Cerebellar cortex (tissue), 1 donor: ENCODE measurements at places on chromosomes 2 and 18.

GRCh38 chr2:69686813-69687212 lies 43.3 kb upstream of the AAK1 start:
- DNase-seq, result no peak

GRCh38 chr2:165539985-165540384 lies 70.5 kb downstream of the CSRNP3 start:
- DNase-seq, result no peak

GRCh38 chr18:62370366-62370765 lies 45.3 kb downstream of the TNFRSF11A start:
- no peak for DNase-seq

DNA sequence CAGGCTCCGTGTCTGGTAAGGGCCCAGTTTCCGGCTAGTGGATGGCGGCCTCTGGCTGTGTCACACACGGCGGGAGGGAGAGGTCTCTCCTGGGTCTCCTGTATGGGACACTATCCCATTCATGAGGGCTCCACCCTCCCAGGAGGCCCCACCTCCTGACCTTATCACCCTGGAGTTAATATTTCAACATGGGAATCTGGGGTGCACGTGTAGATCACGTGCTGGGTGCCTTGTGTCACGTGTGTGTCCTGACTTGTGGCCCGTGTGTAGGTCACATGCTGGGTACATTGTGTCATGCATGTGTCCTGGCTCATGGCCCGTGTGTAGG lies 9.9 kb downstream of the NEU4 start:
- no peak for DNase-seq

GRCh38 chr2:237889016-237889415 lies 29.6 kb downstream of the RAMP1 start:
- DNase-seq, result no peak

DNA sequence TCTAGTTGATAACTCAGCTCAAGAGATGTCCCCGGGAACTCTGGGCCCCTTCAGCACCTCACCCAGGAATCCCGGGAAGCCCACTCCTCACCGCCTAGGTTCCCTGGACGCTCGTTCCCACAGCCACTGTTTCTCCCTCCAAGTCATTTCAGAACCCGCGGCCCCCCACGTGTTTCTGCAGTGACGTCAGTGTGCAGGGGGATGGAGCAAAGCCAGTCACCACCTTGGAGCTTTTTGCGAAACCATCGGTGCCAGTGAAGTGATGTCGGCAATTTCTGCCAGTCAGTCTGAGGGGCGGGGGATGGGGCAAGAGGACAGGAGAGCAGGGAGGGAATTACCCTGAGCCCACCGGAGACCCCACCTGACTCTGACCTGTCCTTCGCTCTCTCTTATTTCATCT lies 119.2 kb downstream of the SNTG2 start:
- no peak for DNase-seq

DNA sequence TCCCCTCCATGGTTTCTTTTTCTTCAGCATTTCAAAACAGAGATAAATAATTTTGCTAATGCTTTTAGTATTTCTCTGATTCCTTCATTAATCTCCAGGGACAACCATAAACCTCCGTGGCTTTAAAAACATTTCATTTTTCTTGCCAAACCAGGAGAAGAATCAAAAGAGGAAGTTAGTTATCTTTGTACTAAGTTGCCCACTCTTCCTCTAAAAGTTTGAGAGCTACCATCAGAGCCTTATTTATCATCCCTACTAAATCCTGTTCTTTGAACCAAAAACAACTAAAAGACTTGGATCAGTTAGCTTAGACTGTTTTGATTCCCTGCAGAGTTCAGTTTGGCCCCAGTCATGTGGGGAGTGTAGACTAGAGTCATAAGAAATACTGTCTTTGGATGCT lies 208.4 kb downstream of the SETBP1 start:
- DNase-seq, result no peak

GRCh38 chr2:46796843-46797625 lies 118.6 kb downstream of the MCFD2 start:
- DNase-seq, result no peak

- DNase-seq, result no peak
Observed at GRCh38 chr2:209526561-209526960, 102.7 kb downstream of the MAP2 start.

GRCh38 chr2:20567159-20567925 lies 83.6 kb downstream of the HS1BP3 start:
- no peak for DNase-seq

GRCh38 chr2:173323371-173323770 lies 31.3 kb upstream of the CDCA7 start:
- no peak for DNase-seq

GRCh38 chr2:112216167-112216566 lies 38.7 kb downstream of the ZC3H8 start:
- DNase-seq, result peak; percentile 42

GRCh38 chr2:101751875-101752619 lies 54.5 kb downstream of the MAP4K4 start:
- DNase-seq, result no peak

DNA sequence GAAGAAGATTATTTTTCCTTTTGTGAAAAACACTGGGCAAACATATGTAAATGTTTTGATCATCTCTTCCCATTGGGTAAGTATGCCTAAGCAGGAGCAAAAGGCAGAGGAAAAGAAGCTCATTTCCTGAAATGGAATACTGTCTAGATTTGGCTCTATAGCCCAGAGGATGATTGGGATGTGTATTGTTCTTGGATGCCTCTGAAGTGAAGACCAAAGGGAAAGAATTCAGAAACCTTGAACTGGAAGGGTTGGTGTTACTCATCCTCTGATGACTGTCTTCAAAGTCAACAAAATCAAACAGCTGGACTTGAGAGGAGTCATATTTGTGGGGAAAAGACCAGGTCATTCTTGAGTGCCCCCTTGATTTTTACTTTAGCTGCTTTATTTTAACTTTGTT lies 112.6 kb upstream of the NT5C1B start:
- no peak for DNase-seq

DNA sequence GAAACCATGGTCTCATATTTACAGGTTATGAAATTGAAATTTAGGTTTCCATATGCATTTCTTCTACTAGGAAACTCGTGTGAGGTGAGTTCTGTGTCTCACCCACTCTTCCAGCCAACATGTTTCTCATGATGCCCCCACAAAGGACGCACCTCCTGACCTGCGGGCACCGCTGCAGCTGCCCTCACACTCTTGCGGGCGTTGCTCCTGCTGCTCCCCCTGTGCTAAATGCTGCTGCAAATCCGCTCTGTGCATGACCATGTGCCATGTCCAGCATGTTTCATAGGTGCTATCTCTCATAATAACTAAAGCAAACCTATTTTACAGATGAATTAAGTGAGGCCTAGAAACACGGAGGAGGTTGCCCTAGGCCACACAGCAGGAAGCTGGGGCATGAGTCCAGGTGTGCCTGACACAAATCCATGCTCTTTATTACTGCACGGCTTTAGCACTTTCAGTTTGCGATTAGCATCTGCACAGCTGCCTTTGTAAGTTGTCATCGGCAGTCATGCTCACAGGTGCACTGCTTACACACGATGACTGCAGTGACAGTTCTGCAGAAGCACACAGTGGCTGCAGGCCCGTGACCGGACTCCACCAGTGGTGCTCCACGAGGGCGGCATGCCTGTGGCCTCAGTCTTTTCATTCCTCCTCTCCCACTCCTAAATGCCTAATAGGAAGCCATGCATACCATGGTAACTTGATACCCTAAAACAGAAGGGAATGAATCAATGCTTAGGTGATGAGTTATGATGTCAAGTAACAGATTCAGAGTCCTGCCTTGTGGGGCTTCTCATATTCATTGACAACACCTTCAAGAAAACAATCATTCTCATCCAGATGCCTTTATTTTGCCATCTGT lies 14.9 kb upstream of the GALR1 start:
- DNase-seq, result no peak

DNA sequence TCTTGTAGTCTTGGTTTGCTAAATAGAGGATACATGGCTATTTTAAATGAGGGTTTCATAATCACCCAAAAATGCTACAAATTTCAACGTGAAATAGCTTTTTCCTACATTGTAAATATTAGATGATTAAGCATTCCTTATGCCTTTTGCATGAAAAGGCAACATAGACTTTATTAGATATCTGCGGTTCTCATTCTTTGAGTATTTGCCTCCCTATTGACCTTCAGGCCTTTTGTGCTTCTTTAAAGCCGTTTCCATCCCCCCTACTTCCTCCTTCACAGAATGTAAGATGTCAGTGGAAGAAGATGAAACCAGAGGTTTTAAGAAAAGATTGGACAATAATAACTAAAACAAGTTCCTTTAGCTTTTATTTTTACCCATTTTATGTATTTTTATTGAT lies 144.1 kb downstream of the UBE2E3 start:
- no peak for DNase-seq

GRCh38 chr2:177229442-177230242 lies 17.0 kb downstream of the HNRNPA3 start:
- no peak for DNase-seq

DNA sequence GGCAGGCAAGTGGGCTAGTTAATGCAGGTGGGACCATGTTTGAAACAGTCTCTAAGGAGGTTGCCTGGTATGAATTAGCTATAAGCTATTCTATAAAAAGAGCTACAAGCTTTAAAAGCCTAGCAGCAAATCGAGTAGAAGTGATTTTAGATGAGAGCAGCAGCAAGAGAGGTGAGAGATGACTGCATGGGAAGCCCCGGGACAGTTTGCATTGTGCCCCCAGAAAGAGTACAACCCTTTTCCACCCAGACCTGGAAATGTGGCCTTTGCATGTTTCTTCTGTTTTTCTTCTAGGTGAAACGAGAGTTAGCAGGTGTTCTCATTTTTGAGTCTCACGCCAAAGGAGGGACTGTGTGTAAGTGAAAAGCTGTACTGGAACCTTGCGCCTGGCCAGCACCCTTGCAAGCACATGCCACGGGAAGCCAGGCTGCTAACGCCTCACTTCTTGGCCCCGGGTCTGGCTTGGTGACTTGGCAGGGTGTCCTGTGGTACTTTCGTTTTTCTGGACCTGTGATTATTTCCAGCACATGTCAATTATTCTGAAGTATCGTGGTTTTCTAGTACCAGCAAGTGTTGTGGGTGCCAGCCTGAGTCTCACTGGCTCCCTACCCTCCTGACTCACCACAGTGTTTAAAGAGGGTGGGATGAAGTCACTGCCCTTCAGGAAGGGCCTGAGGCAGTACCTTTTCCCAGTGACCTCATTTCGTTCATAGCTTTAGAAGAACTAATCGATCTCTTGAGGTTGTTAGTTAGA lies 90.3 kb upstream of the MAP3K20 start:
- DNase-seq, result peak; percentile 51

GRCh38 chr2:40148334-40148733 lies 303.6 kb downstream of the SLC8A1 start:
- DNase-seq, result no peak

GRCh38 chr2:164675687-164676086 lies 54.4 kb upstream of the GRB14 start:
- no peak for DNase-seq

DNA sequence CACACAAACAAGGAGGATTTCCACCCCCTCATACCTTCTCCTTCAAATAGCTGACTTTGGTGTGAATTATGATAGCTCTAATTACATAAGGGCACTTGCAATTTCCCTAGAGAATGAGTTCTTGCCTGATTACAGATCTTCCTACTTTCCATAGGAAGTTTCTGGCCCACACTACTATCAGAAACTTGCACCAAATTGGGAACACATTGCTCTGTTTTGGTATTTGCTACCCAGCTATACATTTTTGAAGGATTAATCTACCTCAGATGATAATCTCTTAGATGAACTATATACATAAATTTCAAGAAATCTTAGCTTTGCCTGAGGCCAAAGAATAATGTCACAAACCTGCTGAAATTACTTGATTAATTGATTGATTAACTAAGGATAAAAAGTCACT lies 4.9 kb downstream of the DCC start:
- no peak for DNase-seq

DNA sequence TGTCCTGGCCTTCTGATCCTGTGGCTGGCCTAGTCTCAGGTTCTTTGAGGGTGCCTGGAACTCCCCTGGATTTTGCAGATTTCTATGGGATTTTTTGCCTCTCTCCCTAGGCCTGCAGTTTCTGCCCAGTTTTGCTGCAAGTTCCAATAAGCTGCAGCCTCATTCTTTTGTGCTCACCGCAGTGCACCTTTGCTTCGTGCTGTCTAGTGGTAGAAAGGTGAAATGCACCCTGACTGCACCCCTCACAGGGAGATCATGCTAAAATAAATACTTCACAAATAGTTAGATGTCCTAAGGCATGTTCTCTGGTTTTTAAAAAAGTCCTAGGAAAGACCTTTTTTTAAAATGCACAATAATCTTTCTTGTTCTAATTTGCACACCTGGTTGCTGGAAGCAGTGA lies 72.5 kb downstream of the GNAL start:
- peak; percentile 10 for DNase-seq

DNA sequence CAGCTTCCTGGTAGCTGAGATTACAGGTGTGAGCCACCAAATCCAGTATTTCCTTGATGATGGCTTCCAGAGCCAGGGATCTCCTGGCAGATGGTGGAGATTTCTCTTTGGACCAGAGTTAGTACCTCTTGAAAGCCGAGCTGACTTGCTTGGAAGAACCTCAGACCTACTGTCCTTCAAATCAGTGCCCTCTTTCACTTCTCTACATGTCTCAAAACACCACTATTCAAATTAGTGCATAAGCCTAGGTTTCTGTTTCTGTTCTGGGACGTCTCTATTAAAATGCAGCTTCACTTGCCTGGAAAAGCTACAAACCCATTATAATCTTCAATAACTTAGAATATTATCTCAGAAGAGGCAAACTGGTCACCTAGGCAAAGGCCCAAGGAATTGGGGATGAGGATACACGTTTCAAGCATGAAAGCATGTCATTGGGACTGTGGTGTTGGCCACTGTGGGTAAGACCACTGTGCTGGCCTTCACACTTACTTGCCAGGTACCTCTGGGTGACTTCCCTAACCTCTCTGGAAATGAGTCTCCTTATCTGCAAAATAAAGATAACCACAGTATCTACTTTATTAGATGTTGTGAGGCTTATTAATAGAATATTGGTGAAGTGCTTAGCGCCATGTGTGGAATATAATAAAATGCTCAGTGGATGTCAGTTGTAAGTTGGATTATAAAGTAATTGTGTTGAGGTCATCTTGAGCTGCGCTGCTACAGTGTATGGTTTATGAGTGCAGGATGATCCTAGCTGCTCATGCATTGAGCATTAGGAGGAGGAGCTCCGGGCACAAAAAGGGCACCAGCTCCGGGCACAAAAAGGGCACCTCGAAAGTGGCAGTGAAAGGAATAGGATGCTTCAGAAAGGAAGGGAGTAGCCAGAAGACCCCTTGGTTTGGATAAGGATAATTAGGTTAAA lies 84.5 kb downstream of the DOCK10 start:
- no peak for DNase-seq

GRCh38 chr2:236250286-236250685 lies 13.9 kb downstream of the ASB18 start:
- no peak for DNase-seq

DNA sequence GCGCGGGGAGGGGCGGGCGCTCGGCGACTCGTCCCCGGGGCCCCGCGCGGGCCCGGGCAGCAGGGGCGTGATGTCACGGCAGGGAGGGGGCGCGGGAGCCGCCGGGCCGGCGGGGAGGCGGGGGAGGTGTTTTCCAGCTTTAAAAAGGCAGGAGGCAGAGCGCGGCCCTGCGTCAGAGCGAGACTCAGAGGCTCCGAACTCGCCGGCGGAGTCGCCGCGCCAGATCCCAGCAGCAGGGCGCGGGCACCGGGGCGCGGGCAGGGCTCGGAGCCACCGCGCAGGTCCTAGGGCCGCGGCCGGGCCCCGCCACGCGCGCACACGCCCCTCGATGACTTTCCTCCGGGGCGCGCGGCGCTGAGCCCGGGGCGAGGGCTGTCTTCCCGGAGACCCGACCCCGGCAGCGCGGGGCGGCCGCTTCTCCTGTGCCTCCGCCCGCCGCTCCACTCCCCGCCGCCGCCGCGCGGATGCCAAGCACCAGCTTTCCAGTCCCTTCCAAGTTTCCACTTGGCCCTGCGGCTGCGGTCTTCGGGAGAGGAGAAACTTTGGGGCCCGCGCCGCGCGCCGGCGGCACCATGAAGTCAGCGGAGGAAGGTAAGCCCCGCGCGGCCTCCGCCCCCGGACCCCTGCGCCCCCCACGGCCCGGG lies at the start of gene NFATC1:
Gene NFATC1 (plus strand): TSS at position 170 of the 644 bp plus-strand sequence. CDS start 295 bp downstream, at position 465.
- peak; percentile 48 for DNase-seq
